Naive B cell (primary cell): ENCODE measurements at places on chromosomes 2 and 18.

GRCh38 chr2:44100351-44100750 is 68.3 kb upstream of the PPM1B start:
- H3K36me3 ChIP-seq = no peaks in the 10 kb centered on the region
- H3K4me1 ChIP-seq = peaks cover 17% of the 10 kb centered on the region
- H3K27ac ChIP-seq = no peak overlapping the region
- no peaks in the 10 kb centered on the region for H3K27me3 ChIP-seq

GRCh38 chr2:169386722-169387121 is 24.4 kb upstream of the LRP2 start:
- peaks cover 16% of the 10 kb centered on the region for H3K27me3 ChIP-seq
- H3K36me3 ChIP-seq = no peaks in the 10 kb centered on the region
- no peaks in the 10 kb centered on the region for H3K4me1 ChIP-seq

GRCh38 chr2:5587766-5588165 is 104.4 kb upstream of the SOX11 start:
- no peaks in the 10 kb centered on the region for H3K36me3 ChIP-seq
- no peaks in the 10 kb centered on the region for H3K4me1 ChIP-seq
- no peak overlapping the region for H3K4me3 ChIP-seq
- H3K27me3 ChIP-seq = no peaks in the 10 kb centered on the region
- no peak overlapping the region for H3K27ac ChIP-seq

- no peak overlapping the region for H3K4me3 ChIP-seq
- H3K4me1 ChIP-seq = peaks cover 37% of the 10 kb centered on the region
- no peaks in the 10 kb centered on the region for H3K27me3 ChIP-seq
- H3K27ac ChIP-seq = peak overlapping the region; percentile 51
These were observed 51.4 kb downstream of the BCL2 start for GRCh38 chr18:63267975-63268721.

DNA sequence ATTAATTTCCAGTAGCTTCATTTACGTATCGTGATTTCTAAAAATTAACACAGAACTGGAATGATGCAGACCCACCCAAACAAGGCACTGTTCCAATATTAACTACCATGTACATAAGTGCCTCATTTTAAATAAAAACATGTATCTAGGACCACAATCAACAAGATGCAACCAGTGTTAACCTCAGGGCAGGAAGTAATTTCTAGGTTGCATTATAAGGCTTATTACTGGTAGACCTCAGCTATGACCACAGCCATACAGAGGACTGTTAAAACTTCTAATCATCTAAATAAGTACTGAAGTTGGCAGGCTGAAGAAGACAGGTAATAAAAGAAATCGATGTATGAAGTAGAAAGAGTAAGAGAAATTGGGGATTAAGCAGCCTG is 262.9 kb downstream of the HDAC4 start:
- H3K27me3 ChIP-seq = no peaks in the 10 kb centered on the region
- no peak overlapping the region for H3K27ac ChIP-seq
- no peak overlapping the region for H3K4me3 ChIP-seq
- peaks cover 38% of the 10 kb centered on the region for H3K36me3 ChIP-seq
- no peak for DNase-seq
